ENCODE measurements at places on chromosomes 11 and 22.

- DNase-seq, result no peak
Measured at GRCh38 chr22:33020721-33021120, 37.5 kb downstream of the SYN3 start.

DNA sequence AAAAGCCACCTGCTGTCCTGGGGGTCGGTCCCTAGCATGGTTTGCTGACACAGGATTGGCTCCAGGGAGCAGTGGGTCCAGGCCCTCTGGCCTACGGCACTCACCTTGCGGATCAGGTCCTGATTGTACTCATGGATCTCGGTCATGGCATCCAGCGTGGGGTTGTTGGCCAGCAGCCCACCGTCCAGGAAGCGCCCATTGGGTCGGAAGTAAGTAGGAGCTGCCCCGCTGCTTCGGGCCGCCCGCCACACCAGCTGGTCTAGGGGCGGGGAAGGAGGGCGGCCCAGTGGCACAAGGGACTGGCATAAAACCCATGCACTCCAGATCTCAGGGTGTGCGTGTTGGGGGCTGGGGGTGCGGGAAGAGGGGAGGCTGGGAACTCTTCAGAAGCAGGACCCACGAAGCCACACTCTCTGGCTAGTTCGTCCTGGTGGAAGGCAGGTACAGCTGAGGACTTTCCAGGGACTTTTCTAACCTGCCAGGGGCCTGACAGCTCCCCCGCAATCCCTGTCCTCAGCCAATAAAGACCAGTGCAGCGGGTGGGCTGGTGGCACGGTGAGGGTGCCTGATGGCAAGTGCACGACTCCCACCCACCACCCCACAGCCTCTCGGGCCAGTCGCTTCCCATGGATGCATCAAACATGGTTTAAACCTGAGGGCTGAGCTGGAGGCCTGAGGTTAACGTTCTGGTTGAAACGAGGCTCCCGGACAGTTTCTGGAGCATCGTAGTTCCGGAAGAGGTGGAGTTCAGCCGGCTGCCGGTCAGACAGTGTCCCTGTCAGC is 5.1 kb upstream of the BAIAP2L2 start:
- no peak for DNase-seq

- DNase-seq, result peak; percentile 11
Measured at GRCh38 chr11:45262900-45263299, 23.2 kb downstream of the SYT13 start.

DNA sequence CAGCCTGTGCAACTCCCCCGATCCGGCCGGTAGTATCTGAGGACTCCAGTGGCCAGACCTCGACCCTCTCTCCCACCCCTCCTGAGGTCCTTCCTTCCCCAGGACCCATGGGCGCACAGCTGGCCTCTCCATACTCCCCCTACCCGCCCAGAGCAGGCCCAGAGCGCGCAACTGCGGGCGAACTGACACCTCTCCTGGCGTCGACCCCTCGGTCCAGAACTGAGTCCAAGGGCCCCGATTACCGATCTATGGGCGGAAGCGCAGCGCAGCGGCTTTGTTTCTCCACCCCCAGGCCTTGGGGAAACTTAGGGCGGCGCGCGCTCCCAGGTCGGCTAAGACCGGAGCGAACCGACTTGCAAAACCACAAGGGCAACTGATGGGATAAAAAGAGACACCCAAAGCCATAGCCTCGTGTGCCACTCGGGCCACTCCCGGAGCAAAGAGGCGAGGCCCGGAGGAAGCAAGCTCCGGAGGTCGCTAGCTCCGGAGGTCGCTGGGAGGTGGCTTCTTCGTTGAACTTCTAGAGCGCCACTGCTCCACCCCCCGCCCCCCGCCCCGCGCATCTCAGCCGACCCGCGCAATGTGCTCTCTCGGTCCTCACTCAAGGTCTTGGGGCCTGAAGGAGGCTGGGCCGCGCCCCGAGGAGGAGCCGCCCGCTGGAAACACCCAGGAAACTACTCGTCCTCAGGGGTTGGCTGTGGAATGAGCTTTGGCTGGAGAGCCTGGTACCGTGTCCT is 9.8 kb upstream of the ALX4 start:
- DNase-seq, result no peak

DNA sequence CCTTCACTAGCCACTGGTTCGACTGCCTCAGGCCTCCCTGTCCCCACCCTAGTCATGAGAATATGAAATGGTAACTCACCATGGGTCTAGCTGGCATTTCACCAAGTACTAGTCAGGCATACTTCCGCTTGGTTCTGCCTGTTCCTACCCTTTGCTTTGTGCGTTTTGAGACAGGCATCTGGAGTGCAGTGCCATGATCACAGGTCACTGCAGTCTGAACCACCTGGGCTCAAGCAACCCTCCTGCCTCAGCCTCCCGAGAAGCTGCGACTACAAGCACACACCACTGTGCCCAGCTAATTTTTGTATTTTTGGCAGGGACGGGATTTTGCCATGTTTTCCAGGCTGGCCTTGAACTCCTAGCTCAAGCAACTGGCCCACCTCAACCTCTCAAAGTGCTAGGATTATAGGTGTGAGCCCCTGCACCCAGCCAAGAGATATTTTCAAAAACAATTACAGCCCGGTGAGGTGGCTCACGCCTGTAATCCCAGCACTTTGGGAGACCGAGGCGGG is 14.1 kb downstream of the HRAS start:
- no peak for DNase-seq

GRCh38 chr11:103800406-103801114 is 235.9 kb upstream of the DDI1 start:
- DNase-seq, result no peak

DNA sequence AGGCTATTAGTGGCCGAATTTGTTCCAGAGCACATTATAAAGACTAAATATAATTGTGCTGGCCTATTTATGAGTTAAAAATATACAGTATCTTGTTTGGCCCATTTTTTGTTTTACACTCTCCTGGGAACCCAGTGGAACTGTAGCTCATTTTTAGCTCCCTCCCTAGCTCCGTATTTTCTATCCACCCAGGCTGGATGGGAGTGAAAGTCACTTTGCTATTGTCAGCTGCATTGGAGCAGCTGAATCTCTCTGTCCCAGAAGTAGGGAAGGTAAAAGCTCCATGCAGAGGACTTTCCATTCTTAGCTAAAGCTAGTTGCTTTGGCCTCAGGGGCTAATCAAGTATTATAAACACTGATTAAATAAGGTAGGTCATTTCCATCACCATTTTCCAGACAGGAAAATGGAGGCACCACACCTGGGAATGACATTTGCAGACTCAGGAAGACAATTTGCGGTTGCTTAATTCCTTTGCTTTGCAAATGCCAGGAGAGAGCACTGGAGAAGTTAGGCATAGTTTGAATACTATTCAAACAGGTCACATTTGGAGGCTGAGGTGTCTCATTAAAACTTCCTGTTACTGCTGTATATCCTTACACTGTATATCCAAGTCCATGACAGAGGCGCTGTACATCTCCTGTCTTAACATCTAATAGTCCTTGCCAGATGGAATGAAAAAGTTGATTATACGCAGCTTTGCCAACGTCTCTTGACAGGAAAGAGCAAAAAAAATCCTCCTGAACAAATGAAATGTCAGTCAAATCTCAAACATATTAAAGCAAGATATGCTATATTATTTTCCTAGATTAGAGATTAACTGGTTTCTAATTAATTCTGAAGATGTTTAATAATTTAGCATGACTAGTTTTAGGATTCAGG is 338.1 kb upstream of the KIRREL3 start:
- DNase-seq, result no peak

- DNase-seq, result no peak
Measured at GRCh38 chr11:59671471-59671870, 2.6 kb upstream of the PATL1 start.

- DNase-seq, result no peak
Measured at GRCh38 chr22:29782061-29782845, 15.1 kb downstream of the UQCR10 start.

DNA sequence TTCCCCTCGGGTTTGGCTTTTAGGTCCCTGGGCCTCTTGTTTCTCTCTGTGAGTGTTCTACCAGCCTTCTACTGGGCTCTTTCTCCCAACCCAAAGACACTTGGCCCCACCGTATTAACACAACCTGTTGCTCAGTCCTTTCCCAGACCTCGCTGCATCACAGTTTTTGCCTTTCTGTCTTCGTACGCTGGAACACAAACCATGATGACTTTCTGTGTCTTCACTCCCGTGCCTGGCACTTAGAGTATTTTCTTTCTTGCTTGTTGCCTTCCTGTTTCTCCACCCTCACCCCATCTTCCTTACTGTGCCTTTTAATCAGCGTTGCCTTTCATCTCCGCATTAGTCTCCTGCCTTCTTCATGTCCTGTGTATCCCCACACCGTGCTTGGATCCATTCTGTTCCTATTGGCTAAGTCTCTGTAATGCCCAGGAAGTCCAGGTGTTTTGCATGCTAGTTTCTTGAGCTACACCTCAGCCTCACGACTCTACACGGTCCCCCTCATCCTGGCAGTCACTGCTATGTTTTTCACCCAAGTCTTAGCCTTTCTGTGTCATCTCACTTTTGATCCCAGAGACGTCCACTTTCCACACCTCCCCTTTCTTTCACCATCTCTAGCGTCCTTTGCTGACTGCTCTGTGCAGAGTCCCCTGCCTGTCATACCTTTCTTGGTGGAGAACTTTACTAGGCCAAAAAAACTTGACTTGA is 1.6 kb downstream of the MARK2 start:
- no peak for DNase-seq

GRCh38 chr11:33266393-33267215 is 9.4 kb downstream of the HIPK3 start:
- DNase-seq, result no peak

DNA sequence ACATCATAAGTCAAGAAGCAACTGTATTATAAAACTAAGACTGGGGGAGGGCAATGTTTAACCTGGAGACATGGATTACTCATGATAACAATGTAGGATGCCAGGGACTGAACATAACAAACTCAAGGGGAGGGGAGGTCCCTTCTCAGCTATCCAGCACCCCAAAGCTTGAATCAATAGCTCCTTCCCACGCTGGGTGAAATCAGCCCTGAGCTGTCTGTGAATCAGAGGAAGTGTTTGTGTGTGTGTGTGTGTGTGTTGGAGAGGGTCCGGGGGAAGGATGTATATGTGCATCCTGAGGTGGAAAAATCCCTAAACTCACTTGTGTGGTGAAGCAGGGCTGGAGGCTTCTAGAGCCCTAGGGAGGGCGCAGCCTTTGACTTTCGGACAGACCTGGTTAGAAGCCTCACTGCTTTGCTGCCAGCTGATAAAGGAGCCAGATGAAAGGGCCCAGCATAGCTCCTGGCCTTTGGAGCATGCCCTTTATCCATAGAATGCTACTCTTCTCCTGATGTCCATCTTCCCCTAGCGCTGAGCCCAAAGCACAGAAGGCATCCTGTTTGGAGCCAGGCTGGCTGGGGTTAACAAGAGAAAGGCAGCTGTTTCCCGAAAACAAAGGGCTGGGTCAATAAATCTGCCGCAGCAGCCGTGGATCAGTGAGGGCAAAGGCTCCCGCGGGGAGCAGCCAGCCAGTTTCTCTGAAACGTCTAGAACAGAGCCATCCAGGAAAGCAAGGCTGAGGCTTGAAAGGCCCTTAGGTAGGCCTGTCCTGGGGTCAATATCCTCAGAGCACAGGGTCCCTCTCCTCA is 35.8 kb downstream of the TNKS1BP1 start:
- DNase-seq, result no peak

DNA sequence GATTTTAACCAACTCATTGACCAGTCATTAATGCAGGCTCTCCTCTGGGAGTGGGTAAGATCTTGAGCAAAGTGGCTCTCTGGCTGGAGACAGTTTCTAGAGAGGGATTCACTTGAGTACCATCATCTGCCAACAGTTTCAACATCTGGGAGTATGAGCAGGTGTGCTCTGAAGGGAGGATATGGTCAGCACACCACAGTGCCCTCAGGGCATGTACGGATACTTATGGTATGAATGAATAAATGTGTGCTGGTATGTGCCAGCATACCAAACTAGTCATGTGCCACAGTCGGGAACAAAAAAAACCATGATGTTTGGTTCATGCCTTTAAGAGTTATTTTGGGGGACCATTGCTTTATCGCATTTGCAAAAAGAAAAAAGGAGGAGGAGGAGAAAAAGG is 1197.5 kb upstream of the TENM4 start:
- no peak for DNase-seq

All from NCI-H526 (cell line).